ENCODE measurements at places on chromosomes 12 and 14. TPM values are rescaled to one million over a fixed set of nuclear protein-coding genes. Genes with fewer than 3 reads are reported as not detected.

Gene PMEL
- 363 TPM for total RNA-seq

Gene LYZ
- 104 TPM for total RNA-seq

Gene ASCL1
- total RNA-seq: 42.0 TPM

Gene LRCOL1
- total RNA-seq: 0.66 TPM

Gene SERPINA3
- 0.99 TPM for total RNA-seq

Gene CNPY2
- 76.5 TPM for total RNA-seq

Gene POLE2
- total RNA-seq: 14.3 TPM

Gene GLIPR1L1
- not detected for total RNA-seq

Gene MMP17
- total RNA-seq: 22.9 TPM

Gene EMC9
- total RNA-seq: 15.1 TPM

Gene ARHGDIB
- total RNA-seq: 23.1 TPM

Gene GLT8D2
- 57.2 TPM for total RNA-seq

Gene BTG1
- total RNA-seq: 92.0 TPM

Gene IQSEC3
- total RNA-seq: 13.0 TPM

Gene TMEM19
- 24.1 TPM for total RNA-seq

Gene ADAM20
- total RNA-seq: 4.0 TPM

Gene HCAR2
- 2.1 TPM for total RNA-seq

Gene PTGDR
- 1.6 TPM for total RNA-seq

Gene RNF212B
- total RNA-seq: not detected

Gene KCNA5
- total RNA-seq: 24.7 TPM

Gene KRT3
- total RNA-seq: 5.7 TPM

Gene FOXN4
- 3.4 TPM for total RNA-seq

Gene SLCO1A2
- 0.05 TPM for total RNA-seq

Gene TMEM30B
- total RNA-seq: 6.3 TPM

Gene LDHB
- total RNA-seq: 476 TPM

Gene HOXC6
- total RNA-seq: not detected

Gene FZD10
- 4.5 TPM for total RNA-seq

Gene DDN
- total RNA-seq: 1.0 TPM

Gene ACSS3
- 21.3 TPM for total RNA-seq

Gene SLCO1B3
- total RNA-seq: not detected

Gene C12orf50
- total RNA-seq: 0.22 TPM

Gene CLMN
- 25.3 TPM for total RNA-seq

Gene SLC24A4
- 8.5 TPM for total RNA-seq

Gene TRHDE
- 23.5 TPM for total RNA-seq

Gene ZNF664
- total RNA-seq: 108 TPM

All from camera-type eye (tissue), 1 donor.